ENCODE measurements at places on chromosomes 2 and 18.

DNA sequence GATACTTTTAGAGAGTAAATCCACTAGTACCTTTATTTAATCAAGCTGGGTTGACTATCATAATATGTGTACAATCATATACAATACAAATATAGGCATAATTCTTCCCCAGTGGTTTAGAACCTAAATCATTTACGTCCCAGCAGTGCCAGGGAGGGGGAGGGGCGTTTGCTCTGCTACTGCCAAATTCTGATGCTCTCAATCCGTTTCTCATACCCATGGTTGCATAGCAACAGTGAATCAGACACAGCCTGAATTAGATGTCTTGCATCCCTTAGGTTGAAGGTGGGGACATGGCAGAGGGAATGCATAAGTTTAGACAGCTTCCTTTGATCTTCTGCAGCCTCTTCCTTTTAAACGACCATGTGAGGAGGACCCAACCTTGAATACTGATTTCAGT, 135.4 kb downstream of the ABCA12 start:
- no peak for DNase-seq

GRCh38 chr2:196144513-196145126, 26.8 kb downstream of the STK17B start:
- no peak for DNase-seq

- no peak for DNase-seq
Observed at GRCh38 chr2:68287580-68288441, 31.9 kb downstream of the CNRIP1 start.

- peak; percentile 59 for DNase-seq
Observed at GRCh38 chr2:238573065-238573778, 146.5 kb downstream of the ASB1 start.

GRCh38 chr2:71126957-71127356, 3.1 kb downstream of the MCEE start:
- no peak for DNase-seq

- DNase-seq, result no peak
Observed at GRCh38 chr18:9103376-9103873, 926 bp downstream of the NDUFV2 start.

GRCh38 chr18:73831688-73832087, 315.9 kb downstream of the FBXO15 start:
- no peak for DNase-seq

GRCh38 chr2:84940088-84940470, 30.9 kb upstream of the KCMF1 start:
- DNase-seq, result no peak

DNA sequence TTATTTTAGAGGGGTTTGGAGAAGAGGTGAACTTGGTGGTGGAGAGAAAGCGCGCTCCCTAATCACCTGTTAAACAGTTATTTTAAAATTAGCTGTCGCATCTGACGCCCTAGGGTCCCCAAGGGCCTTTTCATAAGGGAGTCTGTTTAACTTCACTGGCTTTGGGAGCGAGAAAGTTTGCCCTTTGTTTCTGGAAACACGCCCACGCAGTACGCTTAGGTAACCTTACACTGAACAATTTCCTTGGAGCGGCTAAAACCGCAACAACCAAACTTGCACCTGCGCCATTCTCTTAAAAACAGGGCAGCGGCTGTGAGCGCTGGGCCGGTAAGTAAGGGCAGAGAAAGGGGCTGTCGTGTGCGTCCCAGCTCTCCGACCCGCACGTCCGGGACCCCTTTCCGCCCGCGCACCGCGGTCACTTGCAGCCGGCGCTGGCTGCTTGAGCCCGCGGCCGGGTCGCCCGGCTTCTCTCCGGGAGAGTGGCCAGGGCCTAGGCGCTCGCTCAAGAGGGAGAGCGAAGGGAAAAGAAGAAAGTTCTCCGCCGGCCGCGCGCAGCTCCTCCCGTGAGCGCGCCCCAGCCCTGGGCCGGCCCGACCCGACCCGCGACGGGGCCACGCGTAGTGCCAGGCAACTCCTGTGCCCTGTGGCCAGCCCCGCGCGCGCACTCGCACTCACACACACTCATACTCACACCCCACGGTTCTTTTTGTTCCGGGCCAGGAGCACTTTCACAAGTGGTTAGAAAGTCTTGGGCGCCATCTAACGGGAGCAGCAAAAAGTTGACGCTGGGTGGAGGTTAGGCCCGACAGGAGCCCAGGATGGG, 19.2 kb downstream of the POU3F3 start:
- no peak for DNase-seq

GRCh38 chr18:13418013-13418710, 199.6 kb downstream of the LDLRAD4 start:
- DNase-seq, result no peak

- DNase-seq, result no peak
Observed at GRCh38 chr18:31261792-31262582, 56.0 kb upstream of the DSG1 start.

GRCh38 chr2:207143215-207144172, 22.3 kb downstream of the KLF7 start:
- no peak for DNase-seq

DNA sequence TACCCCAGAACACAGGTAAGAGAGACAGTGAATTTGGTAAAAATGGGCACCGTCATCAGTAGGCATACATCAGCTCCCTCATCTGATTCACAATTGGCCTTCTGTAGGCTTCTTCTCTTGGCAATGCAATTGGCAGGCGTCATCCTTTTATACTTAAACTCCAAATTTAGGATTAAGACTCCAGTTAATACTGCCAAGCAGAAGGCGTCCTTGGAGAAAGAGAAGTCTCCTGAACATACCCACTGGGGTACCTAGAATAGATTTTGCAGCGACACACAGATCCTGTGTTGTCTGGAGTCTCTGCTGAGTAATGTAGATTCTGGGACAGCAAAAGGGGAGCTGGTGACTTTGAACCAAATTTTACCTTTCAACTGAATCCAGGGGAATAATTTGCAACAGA, 592 bp upstream of the METAP1D start:
- no peak for DNase-seq

GRCh38 chr2:12733846-12734245, 17.1 kb downstream of the TRIB2 start:
- DNase-seq, result no peak

DNA sequence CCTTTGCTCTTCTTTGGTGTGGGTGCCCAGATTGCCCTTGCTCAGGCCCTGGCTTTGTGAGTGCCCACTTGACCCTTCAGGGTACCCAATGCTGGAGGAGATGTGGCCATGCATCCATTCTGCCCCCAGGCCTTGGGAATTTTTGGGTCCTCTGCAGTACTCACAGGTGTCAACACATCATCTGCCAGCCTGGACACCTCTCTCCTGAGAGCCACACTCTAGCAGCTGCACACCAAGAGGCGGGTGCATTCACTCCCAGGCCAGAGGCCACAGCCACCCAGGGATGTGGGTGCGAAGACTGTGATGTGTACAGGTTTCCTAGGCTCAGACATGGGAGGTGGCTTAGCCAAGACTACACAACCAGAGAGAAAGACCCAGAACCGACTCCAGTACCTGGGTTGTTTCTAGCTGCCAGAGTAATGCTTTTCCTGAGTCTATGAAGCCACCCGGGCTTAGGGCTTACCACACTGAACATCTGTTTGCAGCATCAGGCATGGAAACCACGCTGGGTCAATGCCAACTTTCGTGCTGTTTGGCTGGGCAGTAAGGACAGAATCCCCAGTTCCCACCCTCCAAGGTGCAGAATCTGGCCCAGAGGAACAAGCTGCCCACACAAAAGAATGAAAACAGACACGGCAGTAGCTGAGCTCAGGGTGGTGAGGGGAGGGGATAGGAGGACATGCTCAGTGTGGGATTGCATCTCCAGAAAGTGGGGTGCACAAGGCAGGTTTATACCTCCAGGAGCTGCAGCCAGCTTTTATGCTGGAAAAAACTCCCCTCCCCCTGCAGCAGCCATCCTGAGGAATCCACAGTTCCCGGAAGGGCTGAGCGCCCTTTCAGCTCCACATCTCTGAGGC, 40.1 kb downstream of the KCNF1 start:
- no peak for DNase-seq
